HuH-7 (cell line): ENCODE measurements at places on chromosomes 5 and 9.

GRCh38 chr5:177399997-177400868, at the start of gene PFN3:
TSS of gene PFN3 (minus strand) at chr5:177400661. CDS start at chr5:177400576, 85 bp downstream.
- no peak for DNase-seq

- no peak for DNase-seq
Observed at GRCh38 chr5:72032788-72033187, 74.5 kb upstream of the MAP1B start.

DNA sequence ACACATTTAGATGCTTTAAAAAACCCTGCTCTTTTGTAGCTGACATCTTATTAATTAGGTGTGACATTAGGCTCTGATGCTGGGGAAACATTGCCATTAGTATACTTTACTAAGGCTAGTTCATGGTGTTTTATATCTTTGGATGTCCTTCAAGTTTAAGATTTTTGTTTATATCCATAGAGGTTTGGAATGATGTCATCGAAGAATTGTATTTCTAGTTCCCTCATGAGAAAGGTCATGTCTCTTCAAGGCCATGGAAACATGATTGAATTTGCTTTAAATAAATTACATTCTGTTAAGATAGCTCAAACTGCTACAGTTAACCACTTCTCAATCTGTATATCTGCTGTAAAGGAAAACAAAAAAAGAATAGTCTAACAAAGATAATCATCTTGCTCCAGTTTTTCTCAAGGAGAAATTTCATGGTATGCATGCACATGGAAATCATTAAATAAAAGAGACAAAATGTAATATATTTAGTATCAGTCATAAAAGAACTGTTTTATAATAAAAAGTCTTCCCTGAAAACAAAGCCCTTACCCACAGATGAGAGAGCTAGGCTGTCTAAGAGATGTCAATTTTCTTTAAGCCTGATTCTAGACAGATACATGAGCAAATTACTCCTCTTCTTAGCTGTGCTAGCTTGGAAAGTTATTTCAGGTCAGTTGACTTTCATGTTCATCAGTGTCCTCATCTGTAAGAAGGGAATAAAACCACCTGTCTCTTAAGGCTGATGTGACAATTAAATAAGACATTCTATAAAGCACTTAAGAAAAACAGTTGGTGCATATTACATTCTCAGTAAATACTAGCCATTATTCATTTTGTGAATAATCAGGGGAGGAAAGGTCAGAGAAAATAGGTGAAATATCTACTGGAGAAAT, 25.0 kb upstream of the STARD4 start:
- DNase-seq = no peak

- DNase-seq = no peak
Observed at GRCh38 chr9:94974154-94974879, 247.8 kb downstream of the AOPEP start.
